H4 (cell line): ENCODE measurements at places on chromosomes 13 and 19.
A peak's percentile ranks its signal among the peaks of the same experiment; 100 is the strongest.

DNA sequence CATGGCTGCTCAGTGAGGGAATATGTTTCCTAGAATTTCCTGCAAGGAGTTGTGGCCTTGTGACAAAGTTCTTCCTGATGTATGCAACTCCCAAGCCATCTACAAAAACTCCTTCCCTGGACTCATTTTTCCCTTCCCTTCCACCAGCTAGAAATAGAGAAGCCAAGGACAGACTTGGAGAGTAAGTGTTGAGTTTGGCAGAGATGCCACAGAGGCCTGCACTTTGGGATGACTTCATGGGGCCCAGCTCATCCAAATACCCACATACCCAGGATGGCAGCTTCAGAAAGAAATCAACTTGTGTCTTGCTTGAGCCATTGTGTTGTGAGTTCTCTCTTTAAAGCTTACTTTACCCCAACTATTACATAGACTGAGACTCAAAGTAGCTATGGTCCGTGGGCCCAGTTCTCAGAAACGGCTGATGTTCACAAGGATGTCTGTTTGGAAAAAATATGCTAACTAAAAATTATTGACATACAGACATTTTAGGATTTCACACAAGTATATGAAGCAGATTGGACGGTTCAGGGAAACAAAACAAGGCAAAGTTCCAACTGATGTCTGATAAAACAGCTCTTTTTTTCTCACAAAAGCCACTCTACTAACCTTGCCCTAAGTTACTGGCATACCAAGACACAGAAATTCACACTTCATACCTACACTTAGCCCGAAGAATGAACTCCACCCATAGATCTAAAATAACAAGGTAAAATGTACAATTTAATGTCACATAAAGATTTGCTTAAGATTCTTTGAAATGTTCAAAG, 107.9 kb downstream of the NALCN start:
- DNase-seq: no peak

DNA sequence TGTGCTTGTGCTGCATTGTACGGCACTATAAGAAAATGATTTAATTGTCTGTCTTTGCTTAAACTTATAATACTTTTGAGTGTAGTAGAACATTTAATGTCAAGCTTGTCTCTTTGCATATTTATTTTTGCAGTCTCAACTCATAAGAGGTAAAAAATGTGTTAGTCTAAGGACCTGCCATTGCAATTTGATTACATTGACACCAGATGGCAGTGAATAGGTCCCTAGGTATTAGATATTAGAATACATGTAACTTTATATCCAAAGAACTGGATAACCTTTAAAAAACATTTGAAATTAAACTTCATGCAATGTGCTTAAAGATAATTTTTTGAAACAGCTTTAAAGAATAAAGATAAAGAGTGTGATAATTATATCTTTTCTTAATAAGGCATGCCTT, 1421.3 kb downstream of the OLFM4 start:
- DNase-seq: no peak

- no peak for DNase-seq
These were observed 141.4 kb downstream of the KCNRG start for GRCh38 chr13:50156561-50157127.

- DNase-seq: no peak
These were observed 1.7 kb downstream of the GNG7 start for GRCh38 chr19:2700660-2701360.

GRCh38 chr13:110492679-110493593, 68.6 kb downstream of the RAB20 start:
- DNase-seq: no peak

GRCh38 chr19:45186509-45187334, 8.1 kb downstream of the BLOC1S3 start:
- no peak for DNase-seq

DNA sequence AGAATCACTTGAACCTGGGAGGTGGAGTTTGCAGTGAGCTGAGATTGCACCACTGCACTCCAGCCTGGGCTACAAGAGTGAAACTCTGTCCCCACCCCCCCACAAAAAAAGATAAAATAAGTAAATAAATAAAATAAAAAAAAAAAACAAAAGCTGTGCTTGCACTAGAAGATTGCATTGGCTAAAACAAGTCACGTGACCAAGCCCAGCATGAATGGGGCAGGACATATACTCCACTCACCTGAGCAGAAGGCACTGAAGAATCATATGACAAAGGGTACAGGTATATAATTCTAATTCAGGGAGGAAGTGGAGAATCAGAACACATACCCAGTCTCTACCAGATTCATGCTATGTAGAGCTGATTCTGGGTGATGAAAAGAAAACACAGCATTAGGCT, 36.6 kb downstream of the CYP4F22 start:
- no peak for DNase-seq

GRCh38 chr19:42097461-42097860, 21.5 kb downstream of the ZNF574 start:
- no peak for DNase-seq

- DNase-seq: peak; percentile 88
These were observed 2.6 kb upstream of the PRKCG start for GRCh38 chr19:53879140-53880081.

DNA sequence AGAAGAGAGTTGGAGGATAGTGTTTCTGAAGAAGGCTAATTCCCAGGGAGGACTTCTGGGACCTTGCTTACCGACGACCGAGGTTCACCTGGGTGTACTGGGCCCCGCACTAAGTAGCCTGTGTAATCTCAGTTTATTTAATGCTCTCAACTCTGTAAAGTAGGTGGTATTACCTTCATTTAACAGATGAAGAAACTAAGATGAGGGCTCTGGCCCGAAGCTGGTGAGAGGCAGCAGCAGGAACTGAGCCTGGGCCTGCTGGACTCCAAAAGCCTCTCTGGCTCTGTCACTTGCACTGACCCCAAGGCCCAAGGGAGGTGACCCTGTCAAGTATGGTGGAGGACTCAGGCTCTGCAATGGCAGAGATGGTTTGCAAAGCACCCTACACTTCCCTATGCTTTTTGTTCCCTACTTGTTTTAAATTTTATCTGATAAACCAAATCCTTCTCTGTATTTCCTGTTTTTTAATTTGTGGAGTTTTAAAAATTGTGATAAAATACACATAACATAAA, 50.6 kb downstream of the GGACT start:
- DNase-seq: no peak

DNA sequence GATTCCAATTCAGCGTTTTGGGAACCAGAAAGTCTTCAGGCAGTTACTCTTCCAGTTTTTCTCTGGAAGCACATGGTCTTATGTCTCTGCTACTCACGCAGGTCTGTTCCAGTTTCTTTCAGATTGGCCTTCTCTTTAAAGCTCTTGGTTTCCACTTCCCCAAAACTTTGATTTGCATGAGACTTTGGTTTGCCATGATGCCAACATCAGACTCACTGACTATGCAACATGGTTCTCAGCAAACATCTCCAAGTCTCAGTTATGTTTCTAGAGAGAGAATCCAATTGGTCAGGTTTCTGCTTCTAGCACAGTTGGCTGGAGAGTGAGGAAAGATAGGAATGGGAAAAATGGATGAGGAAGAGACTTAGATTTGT, 3.1 kb downstream of the AKAP11 start:
- DNase-seq: no peak

DNA sequence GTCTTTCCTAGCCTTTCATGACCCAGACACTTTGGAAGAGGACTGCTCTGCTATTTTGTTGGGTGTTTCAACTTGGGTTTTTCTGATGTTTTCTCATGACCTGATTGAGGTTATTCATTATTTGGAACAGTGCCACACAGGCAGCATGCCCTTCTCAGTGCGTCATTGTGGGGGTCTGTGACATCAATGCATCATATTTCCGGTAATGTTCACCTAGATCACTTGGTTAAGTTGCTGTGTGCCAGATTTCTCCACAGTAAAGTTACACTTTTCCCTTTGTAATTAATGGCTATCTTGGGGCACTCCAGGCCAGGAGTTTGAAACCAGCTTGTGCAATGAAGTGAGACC, 124.4 kb downstream of the SIPA1L3 start:
- DNase-seq: no peak

- no peak for DNase-seq
These were observed 455.7 kb downstream of the SUCLA2 start for GRCh38 chr13:47545201-47546024.

- DNase-seq: no peak
These were observed 30.8 kb downstream of the SOX1 start for GRCh38 chr13:112097770-112098169.

- DNase-seq: no peak
These were observed 253.3 kb downstream of the LMO7 start for GRCh38 chr13:75889427-75889826.

- DNase-seq: peak; percentile 9
These were observed 175.3 kb downstream of the ZIC5 start for GRCh38 chr13:99796175-99796819.

DNA sequence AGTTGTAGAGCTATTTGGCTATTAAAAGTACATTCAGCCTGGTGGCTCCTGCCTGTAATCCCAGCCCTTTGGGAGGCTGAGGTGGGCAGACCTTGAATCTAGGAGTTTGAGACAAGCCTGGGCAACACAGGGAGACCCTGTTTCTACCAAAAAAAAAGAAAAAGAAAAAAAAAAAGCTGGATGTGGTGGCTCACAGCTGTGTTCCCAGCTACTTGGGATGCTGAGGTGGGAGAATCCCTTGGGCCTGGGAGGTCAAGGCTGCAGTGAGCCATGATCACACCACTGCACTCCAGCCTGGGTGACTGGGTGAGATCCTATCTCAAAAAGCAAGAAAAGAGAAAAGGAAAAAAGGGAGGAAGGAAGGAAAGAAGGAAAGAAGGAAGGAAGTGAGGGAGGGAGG, 9.6 kb upstream of the IZUMO2 start:
- no peak for DNase-seq
